Activated T-helper 17 cell treated with anti-CD3 and anti-CD28 coated beads, Interleukin-2, amount 50 U/mL, for 72 hours (primary cell): ENCODE measurements at places on chromosomes 12 and 14.

DNA sequence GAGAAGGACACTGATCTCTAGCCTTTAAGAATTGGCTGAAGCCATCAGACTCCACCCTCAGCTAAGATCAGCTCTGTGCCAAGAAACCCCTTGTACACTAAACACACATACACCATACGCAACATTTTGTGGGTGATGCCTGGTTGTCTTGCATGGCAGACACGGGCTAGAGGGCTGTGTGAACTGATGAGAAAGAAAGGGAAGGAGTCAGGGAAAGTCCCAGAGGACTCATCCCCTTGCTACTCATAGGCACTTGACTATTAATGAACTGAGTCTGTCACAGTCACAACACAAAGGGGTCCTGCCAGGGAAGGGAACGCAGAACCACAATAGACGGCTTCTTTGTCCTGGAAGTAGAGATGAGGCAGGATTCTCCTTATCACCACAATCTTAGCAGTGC is 80.8 kb downstream of the EMP1 start:
- peak; percentile 35 for ATAC-seq

- no peak for ATAC-seq
Observed at GRCh38 chr12:13652105-13652504, 329.3 kb downstream of the GRIN2B start.

- no peak for ATAC-seq
Observed at GRCh38 chr14:60278350-60278749, 29.3 kb downstream of the PPM1A start.

DNA sequence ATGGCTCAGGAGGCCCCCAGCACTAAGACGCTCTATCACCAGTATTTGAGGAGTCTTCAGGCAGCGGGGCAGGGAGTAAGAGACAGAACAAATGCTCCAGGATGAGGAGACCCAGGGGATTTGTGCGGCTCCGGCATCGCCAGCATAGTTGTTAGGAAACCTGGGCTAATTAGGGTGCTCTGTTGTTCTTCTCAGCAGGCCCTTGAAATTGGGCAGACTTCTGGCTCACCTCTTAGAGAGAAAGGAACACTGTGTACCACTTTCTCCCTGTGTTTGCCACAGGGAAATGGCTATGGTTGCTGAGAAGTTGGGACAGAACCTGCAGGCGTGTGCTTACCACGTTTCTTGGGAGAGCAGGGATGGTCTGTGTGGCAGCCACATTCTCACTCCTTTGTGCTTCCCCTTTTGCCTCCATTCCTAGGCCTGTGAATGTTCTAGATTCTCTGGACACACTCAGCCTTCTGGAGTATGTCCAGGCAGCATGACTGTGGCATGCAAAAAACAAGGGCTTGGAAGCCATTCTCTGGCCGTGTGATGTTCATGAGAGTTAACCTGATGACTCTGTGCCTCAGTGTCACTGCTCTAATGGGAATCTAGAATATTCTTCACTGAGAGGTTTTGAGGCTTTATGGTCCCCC is 109.0 kb downstream of the CHST11 start:
- no peak for ATAC-seq

- no peak for ATAC-seq
Observed at GRCh38 chr14:95273001-95273978, 46.4 kb downstream of the CLMN start.

GRCh38 chr14:39722547-39723273 is 290.5 kb upstream of the FBXO33 start:
- no peak for ATAC-seq

GRCh38 chr12:63804746-63805145 is 25.0 kb downstream of the RXYLT1 start:
- ATAC-seq = no peak

GRCh38 chr14:89618330-89618708 is 201.3 kb upstream of the FOXN3 start:
- no peak for ATAC-seq

GRCh38 chr14:32571995-32572866 is 243.1 kb downstream of the AKAP6 start:
- no peak for ATAC-seq

- no peak for ATAC-seq
Observed at GRCh38 chr12:109590566-109590965, 17.0 kb downstream of the MVK start.

DNA sequence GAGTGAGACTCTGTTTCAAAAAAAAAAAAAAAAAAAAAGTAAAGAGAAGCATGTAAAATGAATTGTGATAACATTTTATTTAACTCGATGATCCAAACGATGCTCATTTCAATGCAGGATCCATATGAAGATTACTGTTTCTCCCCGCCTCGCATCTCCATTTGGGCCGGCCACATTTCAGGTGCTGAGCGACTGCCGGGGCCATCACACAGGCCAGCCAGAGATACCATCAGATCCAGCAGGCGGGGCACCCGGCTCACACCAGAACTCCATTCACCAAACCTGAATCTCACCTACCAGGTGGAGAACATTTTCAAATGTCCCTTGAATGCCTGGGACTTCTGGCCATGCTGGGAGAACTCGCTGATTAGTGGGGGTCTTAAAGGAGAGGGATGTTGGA is 18.0 kb upstream of the FZD10 start:
- ATAC-seq = no peak

GRCh38 chr14:67385618-67386017 is 25.5 kb downstream of the EIF2S1 start:
- ATAC-seq = no peak

DNA sequence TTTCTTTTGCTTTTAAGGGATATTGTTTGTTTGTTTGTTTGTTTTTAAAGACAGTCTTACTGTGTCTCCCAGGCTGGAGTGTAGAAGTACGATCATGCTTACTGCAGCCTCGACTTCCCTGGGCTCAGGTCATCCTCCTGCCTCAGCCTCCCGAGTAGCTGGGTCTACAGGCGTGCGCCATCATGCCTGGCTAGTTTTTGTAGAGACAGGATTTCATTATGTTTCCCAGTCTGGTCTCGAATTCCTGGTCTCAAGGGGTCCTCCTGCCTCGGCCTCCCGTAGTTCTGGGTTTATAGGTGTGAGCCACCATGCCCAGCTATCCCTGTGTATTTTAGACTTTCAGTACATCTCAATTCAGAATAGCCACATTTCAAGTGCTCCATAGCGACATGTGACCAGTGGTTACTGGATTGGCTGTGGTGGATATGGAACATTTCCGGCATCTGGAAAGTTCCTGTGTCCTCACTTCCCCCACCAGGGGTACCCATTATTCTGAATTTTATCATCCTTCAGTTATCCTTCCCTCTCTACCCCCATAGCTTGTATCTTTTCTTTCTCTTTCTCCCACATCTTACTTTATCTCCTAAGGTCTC is 61.1 kb downstream of the HRK start:
- no peak for ATAC-seq

GRCh38 chr12:69210661-69211060 is 28.7 kb upstream of the CPSF6 start:
- ATAC-seq = no peak

DNA sequence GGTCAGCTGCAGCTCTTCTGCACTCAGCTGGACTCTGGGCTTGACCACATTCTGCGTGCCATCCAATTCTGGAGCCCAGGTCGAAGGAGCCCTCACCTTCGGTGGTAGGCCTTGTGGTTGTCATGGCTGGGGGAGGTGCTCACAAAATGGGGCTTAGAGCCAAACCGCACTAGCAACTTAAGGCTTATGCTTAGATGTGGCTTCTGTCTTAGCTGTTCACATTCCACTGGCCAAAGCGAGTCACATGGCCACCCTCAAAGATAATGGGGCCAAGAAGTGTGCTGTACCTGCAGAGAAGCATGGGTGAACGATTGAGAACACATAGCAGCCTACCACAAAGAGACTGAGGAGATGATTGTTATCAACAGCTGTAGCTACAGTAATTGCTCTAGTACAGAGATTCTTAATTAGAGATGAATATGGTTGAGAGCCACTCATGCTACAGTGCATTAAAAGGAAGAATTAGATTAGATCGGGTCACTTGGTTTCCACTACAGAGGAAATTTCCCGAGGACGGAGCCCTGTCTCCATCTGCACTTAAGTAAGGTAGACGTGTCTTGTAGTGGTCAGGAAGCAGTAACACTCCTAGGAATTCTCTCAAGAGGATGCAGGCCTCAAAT is 334.6 kb upstream of the FKBP4 start:
- no peak for ATAC-seq

DNA sequence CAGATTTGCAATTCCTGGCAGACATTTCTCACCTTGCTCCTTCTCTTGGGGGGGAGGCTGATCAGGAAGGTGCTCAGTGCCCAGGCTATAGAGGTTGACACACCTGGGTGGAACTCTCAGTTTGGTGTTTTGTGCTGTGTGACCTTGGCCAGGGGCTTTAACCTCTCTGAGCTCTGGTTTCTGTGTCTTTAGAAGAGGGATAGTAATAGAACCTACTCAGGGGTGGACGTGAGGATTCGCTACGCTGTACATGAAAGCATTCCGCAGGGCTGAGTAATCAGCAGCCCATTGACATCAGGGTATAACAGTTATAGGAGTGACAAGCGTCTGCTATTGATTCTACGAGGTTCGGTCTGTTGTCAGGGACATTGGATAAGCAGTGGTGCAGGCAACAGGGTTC is 98.1 kb downstream of the PHETA1 start:
- no peak for ATAC-seq

- no peak for ATAC-seq
Observed at GRCh38 chr14:39946807-39947206, 514.6 kb upstream of the FBXO33 start.

- no peak for ATAC-seq
Observed at GRCh38 chr12:76781321-76781720, 17.4 kb downstream of the ZDHHC17 start.

GRCh38 chr14:63662776-63663175 is 21.1 kb upstream of the WDR89 start:
- ATAC-seq = no peak

DNA sequence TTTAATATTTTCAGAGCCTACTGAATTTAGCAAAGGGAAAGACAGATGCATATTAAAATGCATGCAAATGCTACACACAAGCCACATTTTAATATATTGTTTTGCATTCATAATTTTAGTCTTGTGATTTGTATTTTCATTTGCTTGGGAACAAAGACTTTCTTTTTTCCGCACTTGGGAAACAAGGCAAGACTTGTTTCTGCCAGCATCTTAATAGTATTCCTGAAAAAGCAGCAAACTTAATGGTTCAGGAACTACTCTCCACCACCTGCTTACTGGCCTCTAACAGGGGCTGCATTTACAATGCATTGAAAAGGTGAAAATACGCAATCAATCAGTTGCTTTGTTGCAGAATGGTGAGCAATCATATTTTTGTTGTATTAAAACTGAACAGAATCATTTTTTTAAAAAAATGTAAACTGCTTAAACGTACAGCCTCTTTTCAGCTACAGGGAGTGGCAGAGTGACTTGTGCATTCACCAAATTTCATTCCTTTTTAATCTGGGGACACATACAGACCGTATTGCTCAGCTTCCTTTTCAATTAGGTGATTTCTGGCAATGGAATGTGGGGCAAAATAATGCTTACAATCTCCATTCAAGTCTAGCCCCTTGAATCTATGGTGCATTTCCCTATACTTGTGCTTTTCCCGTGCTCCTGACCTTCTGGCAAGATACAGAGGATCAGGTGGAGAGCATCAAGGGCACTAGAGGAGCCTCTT is 144.1 kb upstream of the BTG1 start:
- no peak for ATAC-seq

DNA sequence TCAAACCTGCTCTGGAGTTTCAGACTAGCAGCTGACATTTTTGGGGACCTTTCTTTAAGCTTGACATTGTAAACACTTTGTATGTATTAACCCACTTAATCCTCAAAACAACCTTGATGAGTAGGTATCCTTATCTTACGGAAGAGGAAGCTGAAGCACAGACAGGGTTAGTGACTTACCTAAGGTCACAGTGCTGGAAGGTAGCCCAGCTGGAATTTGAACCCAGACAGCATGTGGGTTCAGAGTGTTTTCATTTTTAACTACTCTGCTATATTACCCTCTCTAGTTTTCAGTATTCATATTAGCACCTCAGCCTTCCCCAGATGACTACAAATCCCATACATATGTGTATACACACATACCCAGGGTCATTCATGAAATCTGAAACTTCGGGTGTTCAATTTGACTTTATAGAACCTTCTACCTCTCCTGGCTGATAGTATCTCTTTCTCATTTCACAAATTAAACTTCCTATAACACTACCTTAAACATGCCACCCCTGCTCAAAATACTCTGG is 13.9 kb downstream of the LPCAT3 start:
- ATAC-seq = peak; percentile 38

GRCh38 chr14:79356040-79356439 is 855.3 kb downstream of the DIO2 start:
- ATAC-seq = no peak

DNA sequence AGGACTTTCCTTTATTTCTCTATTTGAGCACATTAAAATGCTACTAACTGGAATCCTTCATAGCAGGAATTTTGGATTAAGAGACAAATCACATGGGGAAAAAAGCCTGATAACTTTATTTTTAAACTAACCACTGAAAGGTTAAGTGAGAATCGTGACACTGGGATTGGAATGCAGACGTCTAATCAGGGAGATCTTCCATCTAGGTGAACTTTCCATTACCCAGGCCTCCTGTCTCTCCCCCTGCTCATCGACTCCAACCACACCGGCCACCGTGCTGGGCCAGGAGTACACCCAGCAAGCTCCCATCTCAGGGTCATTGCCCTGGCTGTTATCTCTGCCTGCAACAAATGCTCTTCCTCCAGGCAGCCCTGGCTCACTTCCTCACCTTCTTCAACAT is 19.0 kb downstream of the PTGER2 start:
- no peak for ATAC-seq

GRCh38 chr12:109678719-109679118 is 34.9 kb upstream of the FAM222A start:
- no peak for ATAC-seq

DNA sequence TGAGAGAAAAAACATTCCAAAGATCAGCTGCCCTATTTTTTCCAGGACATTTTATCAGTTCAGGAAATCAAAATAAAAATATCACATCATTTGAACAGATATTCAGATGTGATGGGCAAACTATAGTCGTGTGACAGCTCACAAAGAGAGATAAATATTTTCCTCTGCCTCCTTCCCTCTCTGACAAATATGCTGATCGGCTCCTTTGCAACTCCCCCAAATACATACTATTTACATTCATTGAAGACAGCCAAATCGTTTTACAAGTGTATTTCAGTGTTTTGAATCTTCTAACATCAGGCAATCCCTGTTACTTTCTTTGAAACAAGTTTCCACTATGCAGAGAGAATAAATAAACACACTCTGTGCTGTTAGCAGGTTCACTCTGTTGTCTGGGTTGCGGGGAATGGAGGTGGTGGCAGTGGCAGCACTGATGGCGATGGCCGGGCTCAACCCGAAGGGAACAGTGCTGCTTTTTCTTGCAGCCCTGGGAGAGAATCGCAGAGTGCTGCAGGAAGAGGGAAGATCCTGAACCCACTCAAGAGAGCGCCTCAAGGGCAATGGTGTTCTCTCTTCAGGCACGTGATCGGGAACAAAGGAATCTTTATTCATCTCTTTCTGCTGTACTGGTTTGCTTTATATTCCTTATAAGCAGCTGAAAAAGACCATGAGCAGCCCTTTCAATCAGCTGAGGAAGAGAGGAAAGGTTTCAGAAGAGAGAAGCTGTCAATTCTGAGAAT is 142.5 kb downstream of the PHLDA1 start:
- ATAC-seq = no peak

DNA sequence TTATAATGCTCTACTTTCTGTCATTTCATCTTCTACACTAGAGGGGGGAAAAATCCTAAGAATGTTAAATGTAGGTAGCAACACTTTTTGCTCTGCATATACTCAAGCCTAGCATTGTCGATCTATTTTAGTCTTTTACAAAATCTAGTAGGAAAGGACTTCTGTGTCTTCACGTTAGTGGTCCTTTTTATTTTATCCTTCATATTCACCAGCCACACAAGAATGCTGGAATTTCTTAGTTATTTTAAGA is 253.0 kb upstream of the FLRT2 start:
- ATAC-seq = no peak

- ATAC-seq = no peak
Observed at GRCh38 chr14:106803379-106803778, 1277.0 kb downstream of the TMEM121 start.
